Left ventricle myocardium inferior (tissue), 1 donor: ENCODE measurements at places on chromosomes 2 and 18.

DNA sequence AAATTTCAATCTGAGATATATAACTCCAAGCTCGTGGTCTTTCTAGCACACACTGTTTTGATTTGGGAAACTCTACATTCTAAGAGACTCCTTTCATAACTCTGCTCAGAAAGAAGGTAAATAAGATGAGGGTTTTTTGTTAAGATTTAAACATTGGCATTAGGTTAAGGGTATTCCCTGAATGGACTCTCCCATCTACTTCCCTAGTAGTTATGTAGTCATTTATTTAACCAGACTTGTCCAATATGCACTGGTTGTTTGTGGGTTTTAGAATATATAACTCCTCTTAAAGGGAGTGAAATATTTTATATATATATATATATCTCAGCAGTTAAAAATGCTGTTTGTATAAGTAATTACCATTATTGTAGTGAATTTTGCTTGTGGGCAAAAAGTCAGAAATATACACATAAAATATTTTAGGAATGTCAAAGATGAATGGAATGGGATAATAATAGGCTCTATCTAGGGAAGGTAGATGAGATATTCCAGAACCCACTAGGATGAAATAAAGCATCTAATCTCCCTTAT, 61.5 kb upstream of the WDR75 start:
- no peak for DNase-seq

DNA sequence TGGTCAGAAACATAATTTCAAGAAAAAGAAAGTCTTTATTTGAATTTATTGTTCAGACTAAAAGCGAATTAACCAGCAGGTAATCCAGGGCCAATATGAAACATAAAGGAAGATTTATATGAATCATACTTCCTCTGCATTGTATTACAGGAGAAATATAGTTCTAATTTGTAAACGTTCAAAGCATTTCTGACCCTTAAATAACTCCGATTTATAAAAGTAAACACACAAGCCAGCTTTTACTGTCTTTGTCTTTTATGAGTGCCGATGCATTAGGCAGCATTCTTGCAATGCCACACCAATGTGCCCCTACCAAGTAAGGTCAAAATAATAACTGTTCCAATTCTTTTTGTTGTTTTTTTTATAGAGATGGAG, 118.8 kb upstream of the RBBP8 start:
- no peak for DNase-seq

DNA sequence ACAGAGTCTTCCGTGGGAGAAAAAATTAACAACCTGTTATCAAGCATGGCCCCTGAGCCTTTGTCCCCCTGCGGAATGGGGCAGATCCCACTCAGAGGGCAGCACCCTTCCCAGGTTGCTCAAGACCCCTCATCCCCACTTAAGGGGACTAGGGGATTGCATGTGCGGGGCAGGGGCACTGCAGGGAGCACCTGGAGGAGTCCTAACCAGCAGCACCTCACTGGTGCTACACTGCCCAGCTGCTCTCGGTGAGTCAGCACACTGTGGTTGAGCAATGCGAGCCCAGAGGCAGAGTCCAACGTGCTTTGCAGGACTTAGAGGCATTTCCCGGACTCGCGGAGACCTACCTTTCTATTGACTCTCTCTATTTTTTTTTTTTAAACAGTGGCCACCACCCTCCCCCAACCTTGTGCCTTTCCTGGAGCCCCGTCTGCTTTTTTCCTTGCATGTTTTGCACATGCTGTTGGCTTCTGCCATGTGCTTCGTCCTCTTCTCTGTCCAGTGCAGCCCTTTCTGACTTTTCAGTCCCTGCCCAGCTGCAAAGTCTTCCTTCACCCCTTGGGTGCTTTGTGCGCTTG, 74.0 kb downstream of the IL1R2 start:
- no peak for DNase-seq

DNA sequence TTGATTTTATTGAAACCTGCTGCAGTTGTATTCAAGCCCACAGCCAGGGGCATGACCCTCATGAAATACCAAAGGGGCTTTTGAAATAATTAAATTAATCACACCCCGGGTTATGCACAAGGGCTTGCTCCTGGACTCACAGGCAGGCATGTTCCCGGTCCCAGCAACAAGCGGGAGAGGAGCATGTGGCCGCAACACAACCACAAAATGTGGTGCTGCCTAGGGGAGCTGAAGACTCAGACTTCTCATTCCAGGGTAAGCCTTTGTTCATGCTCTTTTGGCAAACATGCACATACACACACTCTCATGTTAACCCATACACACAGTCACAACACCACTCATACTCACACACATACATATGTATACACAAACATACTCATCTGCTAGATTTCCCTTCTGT, 233.7 kb upstream of the SMAD2 start:
- no peak for DNase-seq

GRCh38 chr18:69558052-69558451, 157.4 kb downstream of the DOK6 start:
- no peak for DNase-seq

DNA sequence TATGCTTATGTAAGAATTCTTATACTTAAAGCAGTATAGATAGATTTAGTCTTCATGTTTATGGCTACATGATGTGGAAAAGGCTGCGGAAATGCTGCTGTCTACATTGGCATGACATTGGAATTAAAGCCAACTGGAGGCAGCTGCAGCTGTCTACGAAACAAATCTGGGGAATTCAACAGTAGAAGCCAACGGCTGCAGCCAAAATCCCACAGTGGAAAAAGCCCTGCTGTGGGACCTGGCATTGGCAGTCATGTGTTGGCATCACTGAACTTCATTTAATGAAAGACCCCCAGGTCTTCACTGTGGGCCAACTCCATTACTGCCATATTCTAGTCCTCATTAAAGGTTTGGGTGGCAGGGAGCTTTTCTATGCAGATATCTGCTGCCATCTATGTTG, 223.6 kb downstream of the SLC8A1 start:
- DNase-seq: no peak

DNA sequence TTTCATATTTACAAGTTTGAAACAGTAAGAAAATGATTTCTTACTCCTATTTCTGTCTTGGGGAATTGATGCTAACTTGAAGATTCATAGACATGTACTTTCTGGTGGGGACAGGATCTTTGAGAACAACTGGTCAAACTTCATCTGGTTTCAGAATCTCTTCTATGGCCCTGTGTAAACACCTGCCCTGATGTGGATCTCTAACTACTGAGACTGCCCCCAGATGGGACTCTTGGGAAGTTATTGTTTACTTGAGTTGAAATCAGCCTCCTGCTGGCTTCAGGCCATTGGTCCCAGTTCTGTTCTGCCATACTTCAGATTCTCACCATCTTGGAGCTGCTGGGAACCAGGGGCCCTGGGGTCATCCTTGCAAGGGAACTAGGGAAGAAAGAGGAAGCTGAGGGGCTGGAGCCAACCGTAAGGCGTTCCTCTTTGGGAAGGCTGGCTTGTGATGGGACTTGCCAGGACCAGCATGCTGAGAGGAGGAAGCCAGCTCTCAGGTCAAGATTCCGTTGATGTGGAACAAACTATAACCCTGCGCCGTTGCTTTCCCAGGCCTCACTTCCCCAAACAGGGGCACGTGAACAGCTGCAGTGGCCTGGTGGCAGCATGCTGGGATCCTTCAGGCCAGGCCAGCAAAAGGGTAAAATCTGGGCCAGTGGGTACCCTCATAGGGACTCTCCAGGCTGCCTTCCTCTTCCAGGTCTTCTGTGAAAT, 135.5 kb upstream of the CXCR4 start:
- peak; percentile 37 for DNase-seq

DNA sequence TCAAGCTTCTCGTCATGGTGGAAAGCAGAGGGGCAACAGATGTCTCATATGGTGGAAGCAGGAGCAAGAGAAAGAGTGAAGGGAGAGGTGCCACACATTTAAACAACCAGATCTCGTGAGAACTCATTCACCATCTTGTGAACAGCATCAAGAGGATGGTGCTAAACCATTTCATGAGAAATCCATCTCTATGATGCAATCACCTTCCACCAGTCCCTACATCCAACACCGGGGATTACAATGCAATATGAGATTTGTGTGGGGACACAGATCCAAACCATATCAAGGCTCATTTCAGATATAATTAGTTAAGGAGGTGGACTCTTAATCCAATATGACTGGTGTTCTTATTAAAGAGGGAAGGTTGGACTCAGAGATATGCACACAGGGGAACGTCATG, 272.8 kb downstream of the KCNS3 start:
- no peak for DNase-seq

GRCh38 chr2:240925568-240926515, 19.7 kb downstream of the CROCC2 start:
- peak; percentile 11 for DNase-seq
